Activated CD4-positive, alpha-beta T cell treated with anti-CD3 and anti-CD28 coated beads for 4 hours (primary cell): ENCODE measurements at places on chromosomes 12 and 14.

GRCh38 chr12:95766356-95767019, 24.1 kb downstream of the NTN4 start:
- DNase-seq, result no peak

DNA sequence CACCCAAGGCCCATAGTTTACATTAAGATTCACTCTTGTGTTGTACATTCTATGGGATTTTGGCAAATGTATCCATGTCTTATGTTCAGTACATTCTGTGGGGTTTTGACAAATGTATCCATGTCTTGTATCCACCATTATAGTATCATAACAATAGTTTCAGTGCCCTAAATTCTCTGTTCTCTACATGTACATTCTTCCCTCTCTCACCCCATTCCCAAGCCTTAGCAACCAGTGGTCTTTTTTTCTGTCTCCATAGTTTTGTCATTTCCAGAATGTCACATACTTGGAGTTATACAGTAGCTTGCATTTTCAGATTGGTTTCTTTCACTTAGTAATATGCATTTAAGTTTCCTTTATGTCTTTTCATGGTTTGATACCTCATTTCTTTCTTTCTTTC, 6.7 kb downstream of the TOGARAM1 start:
- no peak for DNase-seq

DNA sequence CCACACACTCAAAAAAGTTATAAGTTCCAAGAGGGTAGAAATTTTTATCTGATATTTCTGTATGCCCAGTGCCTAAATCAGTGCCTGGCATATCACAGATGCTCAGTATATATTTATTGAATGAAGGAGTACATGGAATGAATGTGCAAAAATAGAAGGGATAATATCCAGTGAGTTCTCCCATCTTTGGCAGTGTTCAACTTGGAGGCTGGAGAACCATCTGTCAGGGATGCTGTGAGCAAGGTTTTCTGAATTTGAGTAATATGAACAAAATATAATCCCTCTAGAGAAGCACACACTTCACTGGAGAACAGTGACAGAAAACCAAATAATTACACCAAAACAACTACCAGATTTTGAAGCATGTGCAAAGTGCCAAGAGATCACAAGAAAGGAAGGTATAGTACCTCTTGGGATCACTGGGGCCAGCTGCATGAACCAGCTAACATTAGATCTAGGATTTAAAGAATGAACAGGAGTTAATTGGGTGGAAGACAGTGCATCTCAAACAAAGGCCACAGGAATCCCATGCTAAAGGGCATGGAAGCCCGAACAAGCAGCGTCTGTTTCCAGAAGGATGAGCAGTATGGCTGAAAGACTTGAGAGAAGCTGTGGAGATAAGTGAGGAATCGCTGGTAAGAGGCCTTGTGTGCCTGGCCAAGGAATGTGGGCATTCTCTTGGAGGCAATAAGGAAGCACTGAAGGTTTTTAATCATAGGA, 11.5 kb downstream of the SLC8A3 start:
- no peak for DNase-seq

- no peak for DNase-seq
These were observed 48.7 kb downstream of the SRGAP1 start for GRCh38 chr12:63893170-63893569.

DNA sequence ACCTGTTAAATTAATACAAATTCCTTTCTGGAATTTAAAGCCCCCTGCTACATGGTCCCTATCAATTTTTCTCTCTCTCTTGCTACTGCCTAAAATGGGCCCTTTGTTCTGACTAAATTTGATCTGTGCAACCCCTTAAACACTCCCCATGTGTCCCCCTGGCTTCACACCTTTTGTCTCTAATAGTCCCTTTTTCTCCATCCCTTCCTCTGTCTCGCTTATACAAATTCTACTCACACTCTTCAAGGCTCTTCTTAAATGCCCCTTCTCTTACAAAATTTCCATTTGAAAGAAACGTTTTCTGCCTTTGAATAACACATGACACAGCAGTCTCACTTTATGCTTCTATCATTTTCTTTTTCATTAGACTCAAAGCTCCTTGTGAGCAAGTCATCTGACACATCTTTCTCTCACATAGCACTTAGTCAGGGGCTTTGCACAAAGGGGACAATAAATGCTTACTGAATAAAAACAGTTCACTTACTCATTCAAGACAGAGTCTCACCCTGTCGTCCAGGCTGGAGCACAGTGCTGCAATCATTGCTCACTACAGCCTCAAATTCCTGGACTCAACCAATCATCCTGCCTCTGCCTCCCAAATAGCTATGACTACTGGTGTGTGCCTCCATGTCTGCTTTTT, 41.5 kb upstream of the NR2C1 start:
- DNase-seq, result no peak

- DNase-seq, result no peak
These were observed 45.3 kb upstream of the STAC3 start for GRCh38 chr12:57296291-57296690.

- DNase-seq, result no peak
These were observed 350.6 kb downstream of the DPF3 start for GRCh38 chr14:72543341-72543740.

DNA sequence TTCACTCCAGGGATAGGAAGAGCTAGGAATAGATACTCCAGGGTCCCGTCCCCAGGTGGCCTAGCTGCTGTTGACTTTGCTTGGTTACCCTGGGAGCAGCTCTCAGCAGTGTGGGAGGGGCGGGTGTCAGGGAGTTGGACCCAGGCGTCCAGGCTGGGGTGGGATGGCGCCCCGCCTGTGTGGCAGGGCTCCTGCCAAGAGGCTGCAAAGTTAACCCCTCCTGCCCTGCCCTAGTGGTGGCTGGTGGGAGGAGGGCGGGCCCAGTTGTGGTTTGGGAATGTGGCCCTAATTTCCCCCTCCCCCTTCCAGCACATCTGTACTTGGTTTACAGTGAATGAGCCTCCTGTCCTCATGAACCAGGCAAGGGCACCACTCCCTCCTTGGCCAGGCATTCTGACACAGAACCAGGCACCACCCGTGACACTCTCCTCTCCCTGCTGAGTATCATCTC, 1.7 kb upstream of the RARG start:
- DNase-seq, result no peak

DNA sequence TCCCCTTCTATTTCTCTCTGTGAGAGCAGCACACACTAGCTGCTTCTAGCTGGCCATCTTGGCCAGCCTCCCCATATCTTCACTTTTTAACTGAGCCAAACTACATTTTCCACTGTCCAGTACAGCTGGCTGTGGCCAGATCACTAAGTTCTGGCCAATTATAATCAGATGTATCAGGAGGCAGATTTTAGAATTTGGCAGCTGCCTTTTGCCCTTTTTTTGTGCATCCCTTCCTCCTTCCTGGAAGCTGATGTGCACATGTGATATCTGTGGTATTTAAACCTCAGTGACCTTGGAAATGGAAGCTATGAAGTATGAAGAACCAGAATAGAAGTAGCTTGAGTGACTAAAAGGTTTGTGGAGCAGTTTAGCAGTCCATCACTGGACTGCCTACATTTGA, 49.8 kb upstream of the ANO6 start:
- DNase-seq, result no peak

- DNase-seq, result no peak
These were observed 269.9 kb downstream of the ADAMTS20 start for GRCh38 chr12:43282106-43282505.

DNA sequence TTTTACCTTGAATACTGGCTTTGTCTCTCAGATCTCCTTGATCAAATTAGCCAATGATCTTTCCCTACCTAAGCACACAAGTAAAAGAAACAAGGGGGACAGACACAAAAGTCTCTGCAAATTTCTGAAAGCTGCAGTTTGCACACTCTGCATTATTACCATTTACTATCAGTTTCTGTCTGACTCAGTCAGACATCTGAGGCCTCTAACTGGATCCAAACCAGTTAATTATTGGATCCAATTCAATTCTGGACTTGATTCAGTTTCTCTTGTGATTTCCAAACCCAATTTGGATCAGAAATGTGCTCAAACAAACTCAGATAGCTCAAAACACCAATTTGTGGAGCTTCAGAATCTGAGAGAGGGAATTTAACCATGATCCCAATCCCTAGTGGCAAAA, 16.6 kb downstream of the SSTR1 start:
- DNase-seq, result no peak
